NT2/D1 (cell line): ENCODE measurements at places on chromosomes 5 and 9.

GRCh38 chr5:8892926-8893325 lies 652.9 kb downstream of the SEMA5A start:
- DNase-seq, result no peak

- DNase-seq, result no peak
These were observed 20.9 kb upstream of the ADAM19 start for GRCh38 chr5:157596487-157596886.

GRCh38 chr9:68672625-68673024 lies 32.4 kb upstream of the PIP5K1B start:
- DNase-seq, result no peak

GRCh38 chr5:83831834-83832233 lies 111.2 kb upstream of the HAPLN1 start:
- no peak for DNase-seq

DNA sequence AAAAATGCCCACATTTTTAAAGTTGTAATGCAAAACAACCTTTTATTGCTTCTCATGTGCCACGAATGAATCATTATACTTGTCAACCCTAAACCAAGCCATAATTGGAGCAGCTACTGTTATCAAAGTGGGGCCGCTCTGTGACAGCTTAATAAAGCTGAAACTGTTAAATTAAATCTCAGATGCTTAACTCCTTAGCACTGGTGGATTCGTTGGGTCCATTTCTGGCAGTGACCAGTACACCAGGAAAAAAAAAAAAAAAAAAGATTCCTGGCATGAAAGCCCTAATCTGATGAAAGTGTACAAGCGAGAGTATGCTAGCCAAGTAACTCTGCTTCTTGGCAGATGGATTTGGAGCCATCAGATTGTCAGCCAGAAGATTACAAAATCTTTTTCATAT lies 164.8 kb downstream of the ZSWIM6 start:
- DNase-seq, result no peak

DNA sequence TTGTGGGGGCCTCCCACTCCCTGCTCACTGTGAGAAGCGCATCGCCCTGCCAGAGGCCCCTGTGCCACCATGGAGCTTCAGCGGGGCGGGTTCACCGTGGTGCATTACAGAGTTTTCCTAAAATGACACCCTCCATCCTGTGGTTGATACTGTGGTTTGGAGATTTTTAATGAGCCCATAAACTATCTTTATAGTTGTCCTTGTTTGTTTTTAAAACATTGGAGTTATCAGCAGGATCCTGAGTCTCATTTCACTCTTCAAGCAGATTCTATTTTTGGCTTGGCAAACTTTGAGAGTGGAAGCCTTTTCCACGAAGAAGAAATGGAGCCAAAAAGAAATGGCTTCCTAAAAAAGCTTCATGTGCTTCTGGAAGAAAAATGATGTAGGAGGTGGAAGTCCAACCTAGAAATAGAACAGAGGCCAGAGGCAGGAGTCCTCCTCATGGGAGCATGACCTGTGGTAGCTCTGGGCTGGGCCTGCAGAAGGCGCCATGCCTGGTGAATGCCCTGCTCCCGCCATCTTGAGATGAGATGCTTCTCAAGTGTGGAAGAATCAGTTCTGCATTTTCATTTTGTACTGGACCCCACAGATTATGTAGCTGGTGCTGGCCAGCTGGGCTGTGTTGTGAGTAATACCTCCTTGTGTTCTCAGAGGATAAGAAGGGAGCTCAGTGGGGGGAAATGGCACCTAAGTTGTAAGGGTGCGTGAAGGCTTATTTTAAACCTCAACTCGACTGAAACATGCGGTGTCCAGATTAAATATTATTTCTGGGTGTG lies 79.0 kb upstream of the RAI14 start:
- DNase-seq, result no peak

GRCh38 chr5:131423056-131423455 lies 159.2 kb downstream of the CDC42SE2 start:
- no peak for DNase-seq

- DNase-seq, result no peak
These were observed 39.6 kb downstream of the PDCD1LG2 start for GRCh38 chr9:5549658-5550650.

GRCh38 chr9:70615464-70616138 lies 201.1 kb upstream of the KLF9 start:
- DNase-seq, result no peak

DNA sequence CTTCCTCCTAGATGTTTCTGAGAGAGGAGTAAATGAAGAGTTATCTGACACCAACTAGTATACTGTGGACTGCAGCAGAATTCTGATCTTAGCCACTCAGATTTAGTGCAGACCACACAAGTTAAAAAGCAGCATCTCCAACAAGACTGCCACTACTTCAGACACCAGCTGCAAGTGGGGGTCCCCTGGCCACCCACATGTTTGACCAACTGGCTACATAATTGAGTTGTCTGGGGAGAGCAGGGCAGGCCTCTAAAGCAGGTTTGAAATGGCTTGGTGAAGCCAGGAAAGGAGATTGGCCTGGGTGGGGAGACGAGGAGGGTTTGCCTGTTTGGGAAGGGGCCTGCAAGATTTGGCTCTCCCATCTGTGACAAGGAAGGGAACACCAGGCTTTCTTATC lies 40.5 kb upstream of the FAM81B start:
- DNase-seq, result no peak
